ENCODE measurements at places on chromosomes 3 and 15. TPM values are rescaled to one million over a fixed set of nuclear protein-coding genes. Genes with fewer than 3 reads are reported as not detected.

DNA sequence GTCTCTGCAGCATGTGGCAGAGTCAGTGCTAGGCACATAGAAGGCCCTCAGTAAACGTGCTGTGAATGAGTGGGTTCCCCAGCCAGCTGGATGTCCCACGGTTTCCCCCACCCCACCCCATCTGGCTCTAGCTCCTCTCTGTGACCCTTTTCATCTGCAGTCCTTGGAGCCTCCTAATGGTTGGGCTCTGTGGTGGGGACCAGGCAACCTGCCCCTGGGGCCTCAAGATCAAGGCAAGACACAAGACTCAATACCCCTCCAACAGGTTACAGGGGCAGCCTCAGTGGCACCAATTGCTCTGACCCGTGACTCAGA is 17.1 kb upstream of the CYP11A1 start:
- no peak overlapping the region for H3K27ac ChIP-seq
- H3K36me3 ChIP-seq: no peaks in the 10 kb centered on the region
- H3K4me1 ChIP-seq: peaks cover 15% of the 10 kb centered on the region
- DNase-seq: no peak
- H3K27me3 ChIP-seq: peaks cover 18% of the 10 kb centered on the region

SKOR1 gene
- 0.99 TPM for total RNA-seq

GRCh38 chr3:184354121-184354728 is 7.2 kb downstream of the CLCN2 start:
- H3K4me3 ChIP-seq: no peak overlapping the region
- H3K27ac ChIP-seq: no peak overlapping the region
- no peaks in the 10 kb centered on the region for H3K27me3 ChIP-seq
- DNase-seq: no peak
- peaks cover 25% of the 10 kb centered on the region for H3K36me3 ChIP-seq

GRCh38 chr3:129425619-129426018 is 2.8 kb downstream of the EFCAB12 start:
- no peaks in the 10 kb centered on the region for H3K36me3 ChIP-seq
- H3K27ac ChIP-seq: no peak overlapping the region
- H3K27me3 ChIP-seq: no peaks in the 10 kb centered on the region
- no peak for DNase-seq
- H3K4me3 ChIP-seq: no peak overlapping the region
- peaks cover 14% of the 10 kb centered on the region for H3K4me1 ChIP-seq

- H3K27ac ChIP-seq: no peak overlapping the region
- no peaks in the 10 kb centered on the region for H3K4me1 ChIP-seq
- DNase-seq: no peak
- no peaks in the 10 kb centered on the region for H3K36me3 ChIP-seq
- H3K4me3 ChIP-seq: no peak overlapping the region
Observed at GRCh38 chr3:143654906-143655305, 193.4 kb downstream of the SLC9A9 start.

P4HTM gene
- total RNA-seq: 25.3 TPM

DNA sequence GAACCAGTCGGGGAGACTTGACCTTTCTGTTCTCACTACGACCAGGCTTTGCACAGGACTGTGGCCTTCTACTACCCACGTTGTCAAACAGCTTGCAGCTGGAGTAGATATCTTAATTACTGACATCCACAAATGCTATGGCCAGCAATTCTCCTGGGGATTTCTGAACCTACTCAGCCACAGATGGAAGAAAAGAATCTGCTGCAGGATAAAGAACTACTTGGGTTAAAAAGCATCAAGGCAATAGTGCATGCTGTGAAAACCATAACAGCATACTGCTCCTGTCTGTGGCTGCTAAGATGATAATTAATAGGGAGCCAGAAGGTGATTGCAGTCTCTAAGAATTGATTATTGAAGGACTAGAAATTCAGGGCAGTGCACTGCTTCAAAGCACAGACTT is 859.2 kb upstream of the SEMA6D start:
- no peaks in the 10 kb centered on the region for H3K27me3 ChIP-seq
- no peak for DNase-seq
- H3K27ac ChIP-seq: no peak overlapping the region

CLDN11 gene
- total RNA-seq: 5.2 TPM
